ENCODE measurements at places on chromosomes 3 and 15.

DNA sequence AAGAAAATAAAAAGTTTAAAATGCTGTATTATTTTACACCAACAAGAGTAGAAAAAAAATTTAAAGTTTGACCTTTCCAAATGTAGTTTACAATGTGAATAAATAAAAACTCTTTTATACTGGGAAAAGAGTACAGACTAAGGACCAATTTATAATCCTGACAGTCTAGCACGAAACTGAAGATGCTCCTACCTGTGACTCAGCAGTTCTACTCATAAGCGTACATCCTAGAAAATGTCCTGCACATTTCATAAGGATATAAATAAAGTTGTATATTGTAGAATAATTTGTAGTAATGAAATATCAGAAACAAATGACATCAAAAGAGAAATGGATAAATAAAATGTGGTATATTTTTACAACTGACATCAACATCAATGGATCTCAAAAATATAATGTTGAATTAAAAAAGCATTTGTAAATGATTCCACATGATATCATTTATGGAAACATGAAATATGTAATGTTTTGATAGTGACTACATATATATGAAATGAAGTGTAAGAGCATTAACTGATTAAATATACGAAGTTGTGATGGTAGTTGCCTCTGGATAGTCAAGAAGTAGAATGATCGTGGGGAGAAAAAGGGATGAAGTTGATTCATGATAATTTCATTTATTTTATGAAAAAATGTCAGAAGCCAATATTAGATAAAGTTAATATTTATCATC is 161.3 kb upstream of the CBLB start:
- no peak for DNase-seq

GRCh38 chr15:101463270-101463669 is 26.2 kb downstream of the PCSK6 start:
- DNase-seq = no peak

DNA sequence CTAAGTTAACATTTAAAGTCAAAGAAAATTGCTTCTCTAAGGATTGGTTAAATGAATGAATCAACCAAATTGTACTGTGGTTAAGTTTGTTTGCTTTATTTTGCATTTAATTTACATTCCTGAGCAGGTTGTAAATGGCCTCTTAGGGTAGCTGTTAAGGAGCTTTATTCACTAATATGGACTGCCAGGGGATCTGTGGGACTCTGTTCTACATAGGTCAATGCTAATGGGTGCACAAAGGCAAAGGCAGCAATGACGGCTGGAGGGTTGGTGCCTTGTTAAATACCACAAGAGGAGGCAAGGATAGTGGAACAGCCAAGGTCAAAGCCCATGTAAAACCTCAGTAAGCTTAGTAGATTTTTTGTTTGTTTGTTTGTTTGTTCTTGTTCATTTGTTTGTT is 89.3 kb upstream of the P2RY1 start:
- DNase-seq = no peak

- DNase-seq = no peak
Measured at GRCh38 chr15:40650479-40650878, 44.5 kb upstream of the RAD51 start.

DNA sequence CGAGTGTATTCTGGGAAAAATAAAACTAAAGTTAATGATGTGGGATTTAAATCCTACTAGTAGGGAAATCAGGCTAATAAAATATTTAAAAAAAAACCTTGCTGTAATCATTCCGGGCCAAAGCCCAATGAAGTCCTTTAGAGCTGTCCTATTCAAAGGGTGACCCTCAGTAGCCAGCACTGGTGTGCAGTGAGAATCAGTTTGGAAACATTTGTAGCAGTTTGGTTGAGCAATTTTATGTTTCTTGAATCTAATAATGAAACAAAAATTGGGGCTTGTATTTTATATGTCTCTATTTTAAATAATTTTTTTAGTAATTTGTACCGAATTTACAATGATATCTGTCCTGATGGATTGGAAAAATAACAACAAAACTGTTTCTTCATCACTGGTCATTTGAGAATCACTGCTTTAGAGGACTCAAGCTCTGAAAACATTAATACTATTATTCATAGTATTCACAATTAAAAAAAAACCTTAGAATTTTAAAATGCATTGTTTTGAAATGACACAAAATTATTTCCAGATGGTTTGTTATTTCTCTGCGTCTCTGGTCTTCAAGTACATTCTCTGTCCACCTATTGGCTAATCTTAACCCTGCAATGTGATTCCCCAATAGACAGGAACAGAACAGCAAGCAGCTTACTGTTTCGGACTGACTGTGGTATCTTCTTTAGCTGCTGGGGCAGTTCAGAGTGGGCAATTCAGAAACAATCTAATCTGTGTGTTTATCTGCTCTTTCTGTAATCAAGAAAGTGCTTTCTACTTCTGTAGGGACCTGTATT is 71.2 kb downstream of the OTOL1 start:
- DNase-seq = no peak

- DNase-seq = no peak
Measured at GRCh38 chr3:4140921-4141320, 162.2 kb upstream of the SETMAR start.

DNA sequence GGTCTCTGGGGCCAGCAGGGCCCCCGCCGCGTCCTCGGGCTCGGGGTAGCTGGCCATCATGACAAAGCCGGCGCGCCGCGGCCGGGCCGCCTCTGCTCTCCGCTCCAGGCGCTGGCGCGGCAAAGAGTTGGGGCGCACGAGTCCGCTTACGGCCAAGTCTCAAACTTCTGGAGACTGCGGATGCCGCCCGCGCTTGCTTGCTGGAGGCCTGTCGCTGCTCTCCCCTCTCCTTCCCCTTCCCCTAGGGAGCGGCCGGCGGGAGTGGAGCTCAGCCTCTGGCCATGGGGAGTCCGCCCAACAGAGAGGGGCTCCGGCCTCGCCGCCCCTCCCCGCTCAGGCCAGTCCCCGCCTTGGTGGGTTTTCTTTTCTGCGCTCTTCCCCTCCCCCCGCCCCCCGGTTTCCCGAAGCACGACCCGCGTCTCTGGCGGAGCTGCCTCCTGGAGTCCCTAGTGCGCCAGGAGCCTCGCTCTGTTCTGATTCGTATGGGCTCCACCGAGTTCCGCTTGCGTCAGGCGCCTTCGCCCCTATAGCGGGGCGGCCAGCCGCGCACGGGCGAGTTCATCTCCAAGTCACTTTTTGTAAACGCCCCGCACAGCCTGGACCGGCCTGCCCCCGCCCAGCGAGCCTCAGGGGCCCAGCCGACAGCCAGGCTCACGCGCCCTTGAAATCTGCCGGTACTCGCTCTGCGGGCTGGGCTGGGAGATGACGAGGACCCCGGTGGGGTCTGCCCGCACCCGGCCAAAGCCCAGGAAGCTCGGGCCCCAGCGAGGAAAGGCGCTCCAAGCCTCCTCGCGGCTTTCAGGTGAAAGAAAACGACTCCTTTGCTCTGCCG is at the start of the genes FOXL2 and FOXL2NB:
Gene FOXL2 (minus strand): TSS at position 475 of the 832 bp plus-strand sequence. CDS start 415 bp downstream, at position 60.
Gene FOXL2NB (plus strand): TSS at position 555 of the 832 bp plus-strand sequence. CDS start 148 bp downstream, at position 703.
- DNase-seq = no peak

DNA sequence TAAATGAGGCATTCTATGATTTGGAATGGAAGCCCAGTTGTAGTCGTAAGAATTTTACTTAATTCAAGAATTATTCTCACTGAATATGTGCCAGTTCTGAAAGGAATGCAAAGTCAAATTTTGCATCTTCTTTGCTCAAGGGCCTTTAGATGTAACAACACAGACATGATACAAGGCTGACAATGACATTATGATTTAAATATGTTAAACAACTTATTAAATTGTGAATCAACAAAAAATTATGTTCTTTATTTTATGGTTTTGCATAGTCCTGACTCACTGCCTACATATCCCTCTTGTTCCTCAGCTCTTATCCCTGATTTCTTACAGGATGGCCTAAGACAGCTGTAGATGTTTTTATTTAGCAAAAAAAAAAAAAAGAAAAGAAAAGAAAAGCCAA is 170.9 kb upstream of the NR2E3 start:
- DNase-seq = no peak

DNA sequence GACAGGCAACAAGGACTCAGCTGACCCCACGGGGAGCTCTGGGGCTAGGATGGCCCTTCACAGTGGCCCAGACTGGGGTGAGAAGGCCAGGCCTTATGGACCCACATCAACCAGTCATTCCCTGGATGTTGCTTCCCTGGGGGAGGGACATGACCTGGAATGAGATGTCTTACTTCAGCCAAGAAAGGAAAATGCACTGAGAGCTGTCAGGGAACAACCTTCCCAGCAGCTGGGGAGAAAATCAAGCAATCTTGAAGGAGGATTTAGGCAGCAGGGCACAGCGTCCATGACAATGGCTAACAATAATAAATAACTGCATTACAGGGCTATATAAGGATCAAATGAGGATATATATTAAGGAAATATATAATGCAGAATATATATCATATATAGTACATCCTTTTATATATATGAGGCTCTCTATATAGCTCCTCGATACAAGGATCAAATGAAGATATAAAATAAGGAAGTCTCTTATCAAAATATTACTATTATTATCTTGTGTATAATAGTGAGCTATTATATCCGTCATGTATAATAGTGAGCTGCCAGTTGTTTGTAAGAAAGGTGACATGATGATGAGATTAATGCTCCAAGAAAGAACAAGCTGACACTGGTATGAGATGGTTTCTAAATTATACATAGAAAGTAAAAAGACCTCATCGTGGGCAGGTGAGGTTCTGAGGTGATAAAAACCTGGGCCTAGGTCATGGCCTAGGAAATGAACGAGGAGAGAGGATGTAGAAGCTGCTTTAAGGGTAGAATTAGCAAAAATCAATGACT is 117.8 kb upstream of the LIPC start:
- DNase-seq = no peak

- DNase-seq = no peak
Measured at GRCh38 chr3:105614288-105615030, 247.8 kb downstream of the ALCAM start.

- no peak for DNase-seq
Measured at GRCh38 chr3:155736381-155736780, 8.5 kb downstream of the PLCH1 start.

DNA sequence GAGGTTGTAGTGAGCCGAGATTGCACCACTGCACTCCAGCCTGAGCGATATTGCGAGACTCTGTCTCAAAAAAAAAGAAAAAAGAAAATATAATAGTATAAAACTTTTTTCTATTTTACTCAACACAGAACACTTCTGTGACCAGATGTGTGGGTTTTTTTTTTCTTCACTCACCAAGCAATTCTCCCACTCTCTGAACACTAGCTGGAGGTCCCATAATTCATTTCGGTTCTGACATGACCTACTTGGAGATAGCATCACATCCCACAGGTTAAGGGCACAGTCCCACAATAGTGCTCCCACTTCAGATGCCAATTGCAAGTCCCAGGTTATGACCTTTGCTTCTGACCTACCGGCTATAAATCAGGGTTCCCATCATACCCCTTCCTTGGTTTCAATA is 35.0 kb downstream of the KAT2B start:
- no peak for DNase-seq

DNA sequence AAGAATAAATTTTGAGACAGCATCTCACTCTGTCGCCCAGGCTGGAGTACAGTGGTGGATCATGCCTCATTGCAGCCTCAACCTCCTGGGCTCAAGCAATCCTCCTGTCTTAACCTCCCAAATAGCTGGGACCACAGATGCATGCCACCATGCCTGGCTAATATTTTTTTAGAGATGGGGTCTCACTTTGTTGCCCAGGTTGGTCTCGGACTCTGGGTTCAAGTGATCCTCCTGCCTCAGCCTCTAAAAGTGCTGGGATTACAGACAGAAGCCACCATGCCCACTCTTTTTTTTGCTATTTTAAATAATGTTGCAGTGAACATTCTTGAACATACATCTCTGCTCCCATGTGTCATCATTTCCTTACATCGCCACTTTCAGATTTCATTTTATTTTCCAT is 6.8 kb upstream of the SLC51B start:
- DNase-seq = no peak
